Epithelial cell of alveolus of lung (primary cell): ENCODE measurements at places on chromosomes 1 and 21. TPM values are rescaled to one million over a fixed set of nuclear protein-coding genes. Genes with fewer than 3 reads are reported as not detected.

The GCSAML gene
- not detected in 2 replicates for total RNA-seq

The BTBD8 gene
- 3.9 and 4.9 TPM in 2 replicates for total RNA-seq

The ORC1 gene
- 7.1 and 8.1 TPM in 2 replicates for total RNA-seq

The PRAMEF11 gene
- not detected in 2 replicates for total RNA-seq

The FCER1A gene
- total RNA-seq: not detected in 2 replicates

The CACYBP gene
- 69.9 and 82.1 TPM in 2 replicates for total RNA-seq

The CR2 gene
- not detected in 2 replicates for total RNA-seq

The CLEC20A gene
- total RNA-seq: 0.13 TPM in 1 of 2 replicates, not detected in the other

The TRIM33 gene
- total RNA-seq: 15.1 and 20.8 TPM in 2 replicates

The BLZF1 gene
- total RNA-seq: 17.0 and 19.7 TPM in 2 replicates

The SELP gene
- total RNA-seq: not detected in 2 replicates
